ENCODE measurements at places on chromosomes 5 and 9. TPM values are rescaled to one million over a fixed set of nuclear protein-coding genes. Genes with fewer than 3 reads are reported as not detected.

Gene ACOT12
- total RNA-seq: not detected

Gene GABRA1
- not detected for total RNA-seq

Gene ARHGEF28
- 15.1 TPM for total RNA-seq

Gene HMMR
- total RNA-seq: not detected

Gene NUDT12
- 6.3 TPM for total RNA-seq

Gene FBN2
- total RNA-seq: 0.11 TPM

Gene IFNA21
- total RNA-seq: not detected

Gene SLC6A7
- total RNA-seq: not detected

DNA sequence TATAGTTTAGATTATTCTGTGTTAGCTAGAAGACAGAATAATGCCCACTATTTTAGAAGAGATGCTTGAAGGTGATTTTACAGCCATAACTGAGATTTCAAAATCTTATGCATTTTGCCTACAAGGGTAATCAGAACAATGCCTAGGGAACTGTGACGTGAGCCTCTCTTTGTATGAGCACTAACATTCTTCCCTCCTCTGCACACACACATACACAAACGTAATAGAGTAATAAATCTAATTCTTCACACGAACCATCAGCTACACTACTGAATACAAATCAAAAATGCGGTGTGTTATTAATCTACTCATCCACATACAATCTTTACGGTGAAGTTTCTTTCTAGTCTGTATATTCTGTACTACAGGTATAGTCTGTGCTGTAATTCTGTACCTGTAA lies 227.8 kb downstream of the PLK2 start:
- no peaks in the 10 kb centered on the region for H3K36me3 ChIP-seq
- no peaks in the 10 kb centered on the region for H3K27me3 ChIP-seq
- no peak overlapping the region for H3K27ac ChIP-seq
- H3K4me3 ChIP-seq: no peak overlapping the region
- peaks cover 10% of the 10 kb centered on the region for H3K4me1 ChIP-seq

DNA sequence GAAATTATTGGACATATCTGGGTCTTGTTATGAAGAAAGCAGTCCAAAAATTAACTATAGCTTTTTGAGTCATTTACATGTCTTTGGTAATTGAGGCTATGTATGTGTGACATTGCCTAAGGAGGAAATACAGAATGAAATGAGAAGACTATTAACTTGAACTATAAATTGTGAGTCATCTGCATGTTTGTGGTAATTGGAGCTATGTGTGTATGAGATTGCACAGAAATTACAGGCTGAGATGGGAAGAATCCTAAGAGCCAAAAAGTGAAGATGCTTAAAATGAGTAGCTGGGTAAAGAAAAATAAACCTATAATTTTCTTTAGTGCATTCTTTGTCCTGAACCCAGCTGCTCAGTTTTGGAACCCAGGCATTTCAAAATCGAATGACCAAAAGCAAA lies 747.6 kb upstream of the EDIL3 start:
- no peaks in the 10 kb centered on the region for H3K4me1 ChIP-seq
- no peaks in the 10 kb centered on the region for H3K36me3 ChIP-seq
- no peak overlapping the region for H3K4me3 ChIP-seq
- no peaks in the 10 kb centered on the region for H3K27me3 ChIP-seq
- no peak for DNase-seq

DNA sequence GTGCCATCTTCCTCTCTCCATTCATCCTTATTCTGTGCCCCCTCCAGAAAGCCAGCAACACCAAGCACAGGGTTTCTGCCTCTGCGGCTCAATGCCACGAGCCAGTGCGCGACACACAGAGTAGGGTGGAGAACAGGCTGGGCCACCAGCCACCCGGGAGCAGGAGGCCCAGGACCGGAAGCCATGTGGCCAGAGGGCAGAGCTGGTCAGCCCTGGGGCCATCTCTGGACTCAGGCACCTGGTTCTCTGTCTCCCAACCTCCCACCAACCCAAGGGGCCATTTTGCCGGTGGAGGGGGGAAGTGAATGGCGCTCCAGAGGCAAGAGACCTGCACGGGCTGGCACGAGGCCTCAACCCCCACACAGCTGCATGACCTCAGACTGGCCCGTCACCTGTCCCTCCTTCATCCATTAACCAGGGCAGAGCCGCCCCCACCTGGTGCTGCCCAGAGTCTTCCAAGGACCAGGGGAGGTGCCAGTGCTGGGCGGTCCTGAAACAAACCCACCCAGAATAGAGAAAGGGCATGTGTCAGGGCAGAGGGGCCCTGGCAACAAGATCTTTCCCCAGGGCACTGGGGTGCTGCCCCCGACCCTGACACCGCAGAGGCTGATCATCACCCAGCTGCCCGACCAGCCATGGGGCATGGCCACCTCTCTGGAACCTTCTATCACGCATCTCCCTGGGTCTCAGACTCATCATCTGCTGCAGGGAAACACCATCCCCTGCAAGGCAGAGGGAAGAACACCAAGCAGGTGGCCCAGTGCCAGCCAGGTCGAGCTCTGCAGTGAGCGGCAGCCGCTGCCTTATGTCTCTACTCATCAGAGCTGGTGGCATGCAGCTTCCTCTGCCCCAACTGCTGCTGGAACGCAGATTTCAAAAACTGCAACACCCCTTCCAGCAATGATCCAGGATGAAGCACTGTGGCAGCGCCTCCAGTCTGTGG lies 11.9 kb downstream of the VAV2 start:
- H3K36me3 ChIP-seq: no peaks in the 10 kb centered on the region
- DNase-seq: no peak
- no peak overlapping the region for H3K4me3 ChIP-seq

GRCh38 chr9:19976226-19976625 lies 187.4 kb upstream of the SLC24A2 start:
- H3K4me3 ChIP-seq: no peak overlapping the region
- H3K36me3 ChIP-seq: no peaks in the 10 kb centered on the region
- H3K4me1 ChIP-seq: no peaks in the 10 kb centered on the region

- H3K27ac ChIP-seq: no peak overlapping the region
- H3K36me3 ChIP-seq: peaks cover 9% of the 10 kb centered on the region
- no peak for DNase-seq
- H3K4me3 ChIP-seq: no peak overlapping the region
- no peaks in the 10 kb centered on the region for H3K4me1 ChIP-seq
Measured at GRCh38 chr9:130465383-130466096, 20.8 kb downstream of the ASS1 start.

GRCh38 chr5:149362541-149362940 lies 4.7 kb downstream of the PCYOX1L start:
- H3K4me3 ChIP-seq: no peak overlapping the region
- no peaks in the 10 kb centered on the region for H3K36me3 ChIP-seq
- H3K4me1 ChIP-seq: peaks cover 7% of the 10 kb centered on the region
- no peak for DNase-seq
- H3K27ac ChIP-seq: no peak overlapping the region

DNA sequence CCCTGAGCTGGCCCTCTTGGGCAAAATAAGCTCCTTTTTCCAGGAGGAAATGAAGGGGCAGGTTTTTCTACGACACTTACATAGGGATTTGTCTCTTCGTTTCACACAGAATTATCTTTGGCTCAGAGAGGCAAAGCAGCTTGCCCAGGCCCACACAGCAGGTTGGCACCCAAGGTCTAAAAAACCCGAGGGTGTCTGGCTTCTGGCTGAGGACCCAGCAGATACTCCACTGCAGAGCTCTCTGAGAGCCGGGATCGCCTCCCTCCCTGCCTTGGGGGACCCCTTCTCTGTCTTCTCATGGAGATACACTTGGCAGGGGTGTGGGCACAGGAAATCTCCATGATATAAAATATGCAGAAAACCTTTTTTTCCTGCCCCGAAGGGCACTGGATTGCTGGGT lies 29.0 kb upstream of the LHX2 start:
- no peak overlapping the region for H3K4me3 ChIP-seq
- peaks cover 5% of the 10 kb centered on the region for H3K27me3 ChIP-seq
- no peak overlapping the region for H3K27ac ChIP-seq
- H3K36me3 ChIP-seq: no peaks in the 10 kb centered on the region
- DNase-seq: no peak

DNA sequence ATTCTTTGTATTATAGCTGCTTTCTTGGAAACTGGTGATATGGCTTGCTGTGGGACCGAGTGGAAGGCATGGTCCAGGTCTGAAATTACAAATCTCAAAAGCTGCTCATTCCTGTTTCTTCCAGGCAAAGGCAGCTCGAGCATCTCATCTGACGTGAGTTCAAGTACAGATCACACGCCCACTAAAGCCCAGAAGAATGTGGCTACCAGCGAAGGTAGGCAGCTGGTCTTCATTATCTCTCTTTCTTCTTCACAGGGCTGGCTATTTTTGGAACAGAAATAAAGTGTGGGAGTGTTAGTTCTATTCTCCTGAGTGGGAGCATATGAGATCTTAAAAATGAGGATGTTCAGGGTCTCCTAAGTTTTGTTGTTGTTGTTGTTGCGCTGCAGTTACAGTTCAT lies 115.9 kb downstream of the FBXL7 start:
- H3K27ac ChIP-seq: no peak overlapping the region
- no peak overlapping the region for H3K4me3 ChIP-seq
- H3K4me1 ChIP-seq: peaks cover 13% of the 10 kb centered on the region

DNA sequence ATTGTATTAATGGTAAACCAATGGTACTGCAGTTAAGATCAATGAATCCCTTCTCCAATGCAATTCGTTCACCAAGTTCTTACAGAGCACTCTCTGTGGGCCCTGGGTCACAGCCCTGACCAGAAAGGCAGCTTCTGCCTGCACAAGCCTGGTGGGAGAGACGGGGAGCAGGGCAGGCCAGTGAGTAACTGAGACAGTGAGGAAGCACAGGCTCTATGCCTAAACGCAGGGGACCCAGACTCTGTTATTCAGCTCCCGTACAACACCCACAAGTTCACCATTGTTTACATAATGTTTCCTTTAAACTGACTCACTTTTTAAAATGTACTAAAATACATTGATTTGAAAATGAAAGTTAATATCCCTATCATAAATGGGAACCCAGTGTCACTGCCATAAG lies 40.5 kb upstream of the CTSL start:
- H3K36me3 ChIP-seq: no peaks in the 10 kb centered on the region
- H3K27me3 ChIP-seq: no peaks in the 10 kb centered on the region
- H3K27ac ChIP-seq: no peak overlapping the region
- no peaks in the 10 kb centered on the region for H3K4me1 ChIP-seq

DNA sequence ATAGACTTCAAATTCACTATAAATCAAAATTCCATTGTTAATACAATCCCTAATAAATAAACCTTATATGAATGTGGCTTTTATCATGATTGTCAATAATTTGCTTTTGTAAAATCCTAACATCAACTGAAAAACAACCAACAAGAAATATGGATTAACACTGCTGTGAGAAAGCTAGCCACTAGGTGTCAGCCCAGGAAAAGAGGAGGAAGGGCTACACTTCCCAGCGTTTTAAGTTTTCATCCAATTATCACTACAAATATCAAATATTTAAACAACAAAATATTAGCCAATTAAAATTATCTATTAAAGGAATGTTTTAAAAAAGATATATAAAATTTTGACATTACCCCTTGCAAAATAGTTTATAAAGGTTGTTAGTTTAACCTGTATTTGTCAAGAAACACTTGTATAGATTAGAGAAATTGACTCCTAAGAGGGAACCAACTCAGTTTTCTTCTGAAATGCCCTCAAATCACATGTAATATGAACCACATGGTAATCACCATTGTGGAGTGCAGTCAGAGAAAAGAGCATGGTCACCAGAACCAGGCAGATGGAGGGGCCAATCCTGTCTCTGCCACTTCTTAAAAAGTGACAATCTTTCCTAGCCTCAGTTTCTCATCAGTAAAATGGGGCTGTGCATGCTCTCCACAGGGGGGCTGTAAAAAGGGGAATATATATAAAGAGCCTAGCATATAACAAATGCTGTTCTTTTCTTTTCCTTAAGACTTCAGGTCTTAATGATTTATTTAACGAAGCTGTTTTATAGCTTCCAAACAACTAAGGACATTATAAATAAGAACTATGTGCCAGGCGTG lies 188.2 kb downstream of the CRB2 start:
- H3K27ac ChIP-seq: no peak overlapping the region
- no peak overlapping the region for H3K4me3 ChIP-seq
- no peak for DNase-seq
- H3K36me3 ChIP-seq: no peaks in the 10 kb centered on the region
- no peaks in the 10 kb centered on the region for H3K27me3 ChIP-seq

- H3K27ac ChIP-seq: no peak overlapping the region
- no peaks in the 10 kb centered on the region for H3K27me3 ChIP-seq
- H3K4me3 ChIP-seq: no peak overlapping the region
- DNase-seq: no peak
- no peaks in the 10 kb centered on the region for H3K4me1 ChIP-seq
Measured at GRCh38 chr9:4530375-4530774, 40.1 kb downstream of the SLC1A1 start.

DNA sequence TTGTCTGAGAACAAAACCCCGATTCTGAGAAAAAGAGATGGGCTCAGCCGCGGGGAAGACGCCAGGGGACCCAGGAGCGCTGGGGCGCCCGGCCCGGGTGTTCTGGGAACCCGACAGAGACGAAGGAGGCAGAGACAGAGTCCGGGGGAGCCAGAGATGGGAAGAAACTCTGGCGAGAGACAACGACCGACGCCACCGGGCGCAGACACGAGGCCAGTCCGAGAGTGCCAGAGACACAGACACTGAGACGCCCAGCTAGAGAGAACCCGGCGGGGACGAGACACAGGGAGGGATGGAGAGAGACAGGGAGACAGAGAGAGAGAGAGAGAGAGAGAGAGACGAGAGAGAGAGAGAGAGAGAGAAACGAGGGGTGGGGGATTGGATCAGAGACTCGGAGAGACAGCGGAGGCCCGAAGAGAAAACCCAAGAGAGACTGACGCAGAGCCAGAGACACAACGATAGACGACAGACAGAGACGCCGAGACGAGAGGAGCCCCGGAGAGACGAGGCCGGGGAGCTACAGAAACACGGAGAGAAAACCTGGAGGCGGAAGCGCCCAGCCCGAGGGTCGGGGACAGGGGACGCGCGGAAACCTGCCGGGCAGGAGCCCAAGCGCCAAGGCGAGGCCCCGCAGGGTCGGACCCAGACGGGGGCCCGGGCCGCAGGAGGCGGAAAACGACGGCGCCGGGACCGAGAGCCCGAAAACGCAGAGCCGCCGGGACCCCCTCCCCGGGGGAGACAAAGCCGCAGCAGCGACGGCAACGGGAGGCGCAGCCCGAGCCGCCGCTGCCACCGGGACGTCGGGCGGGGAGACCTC lies 3.3 kb downstream of the NR5A1 start:
- H3K27me3 ChIP-seq: peaks cover 13% of the 10 kb centered on the region
- H3K27ac ChIP-seq: no peak overlapping the region
- no peaks in the 10 kb centered on the region for H3K36me3 ChIP-seq
- H3K4me1 ChIP-seq: peaks cover 6% of the 10 kb centered on the region
- peak overlapping the region; percentile 18 for H3K4me3 ChIP-seq

DNA sequence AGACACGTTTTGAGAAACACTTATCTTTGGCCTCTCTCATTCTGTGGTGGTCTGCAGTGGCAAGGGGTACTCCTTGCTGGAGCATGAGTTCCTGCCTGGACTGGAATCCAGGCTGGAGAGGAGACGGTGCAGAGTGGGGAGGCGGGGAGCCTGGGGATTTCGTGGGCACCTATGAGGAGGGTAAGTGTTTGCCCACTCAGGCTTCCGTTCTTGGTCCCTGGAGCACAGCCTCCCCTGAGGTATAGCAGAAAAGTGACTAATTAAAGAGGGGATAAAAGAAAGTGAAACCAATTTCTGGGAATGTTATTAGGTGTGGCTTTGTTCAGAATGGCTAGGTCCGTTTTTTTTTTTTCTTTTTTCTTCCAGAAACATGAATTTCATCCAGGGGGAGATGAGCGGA lies 90.8 kb downstream of the ARHGAP26 start:
- no peak for DNase-seq
- no peak overlapping the region for H3K27ac ChIP-seq

GRCh38 chr5:147397616-147398015 lies 112.3 kb downstream of the DPYSL3 start:
- H3K4me3 ChIP-seq: no peak overlapping the region
- no peaks in the 10 kb centered on the region for H3K27me3 ChIP-seq
- peaks cover under 1% of the 10 kb centered on the region for H3K4me1 ChIP-seq
- peaks cover 87% of the 10 kb centered on the region for H3K36me3 ChIP-seq

All from ascending aorta (tissue), 2 donors.